ENCODE measurements at places on chromosomes 2 and 18. TPM values are rescaled to one million over a fixed set of nuclear protein-coding genes. Genes with fewer than 3 reads are reported as not detected.

The CHCHD5 gene
- 20.8 TPM for total RNA-seq

The KLHL30 gene
- total RNA-seq = not detected

The RNF152 gene
- 0.19 TPM for total RNA-seq

The TMEM169 gene
- total RNA-seq = 2.6 TPM

The QPCT gene
- total RNA-seq = not detected

The CNTNAP5 gene
- not detected for total RNA-seq

The RAB17 gene
- total RNA-seq = not detected

The ELP2 gene
- 165 TPM for total RNA-seq

The METAP1D gene
- total RNA-seq = 16.4 TPM

The CCDC178 gene
- total RNA-seq = not detected

The SERPINB4 gene
- not detected for total RNA-seq

- no peak overlapping the region for H3K4me3 ChIP-seq
- no peaks in the 10 kb centered on the region for H3K4me1 ChIP-seq
- DNase-seq = no peak
- no peak overlapping the region for H3K27ac ChIP-seq
- peaks cover under 1% of the 10 kb centered on the region for H3K27me3 ChIP-seq
- H3K36me3 ChIP-seq = no peaks in the 10 kb centered on the region
Observed at GRCh38 chr2:45275806-45276205, 266.6 kb upstream of the SIX2 start.

DNA sequence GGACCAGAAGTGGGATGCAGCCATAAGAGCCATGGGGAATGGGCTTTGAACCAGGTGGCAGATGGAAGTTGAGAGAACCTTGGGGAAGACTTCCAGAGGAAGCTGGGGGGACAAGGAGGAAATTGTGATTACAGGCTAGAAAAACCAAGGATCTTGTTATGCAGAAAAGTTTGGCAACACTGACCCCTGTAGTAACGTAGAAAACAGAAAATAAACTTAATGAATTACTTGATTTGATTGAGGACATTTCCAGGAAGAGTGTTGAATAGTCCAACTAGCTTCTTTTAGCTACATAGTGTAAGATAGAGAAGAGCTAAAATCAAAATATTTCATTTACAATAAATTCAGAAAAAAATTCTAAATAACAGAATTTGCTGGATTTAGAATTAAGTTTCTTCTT lies 91.9 kb upstream of the GPC1 start:
- no peak overlapping the region for H3K27ac ChIP-seq
- peaks cover 7% of the 10 kb centered on the region for H3K27me3 ChIP-seq
- H3K36me3 ChIP-seq = no peaks in the 10 kb centered on the region
- no peak overlapping the region for H3K4me3 ChIP-seq

- peaks cover 2% of the 10 kb centered on the region for H3K27me3 ChIP-seq
- no peak for DNase-seq
- no peaks in the 10 kb centered on the region for H3K36me3 ChIP-seq
- no peaks in the 10 kb centered on the region for H3K4me1 ChIP-seq
- no peak overlapping the region for H3K4me3 ChIP-seq
- no peak overlapping the region for H3K27ac ChIP-seq
Observed at GRCh38 chr2:173652311-173652710, 297.6 kb downstream of the CDCA7 start.

GRCh38 chr18:23226930-23227725 lies 91.8 kb downstream of the CABLES1 start:
- H3K27me3 ChIP-seq = no peaks in the 10 kb centered on the region
- no peak overlapping the region for H3K27ac ChIP-seq
- peaks cover 12% of the 10 kb centered on the region for H3K4me1 ChIP-seq

DNA sequence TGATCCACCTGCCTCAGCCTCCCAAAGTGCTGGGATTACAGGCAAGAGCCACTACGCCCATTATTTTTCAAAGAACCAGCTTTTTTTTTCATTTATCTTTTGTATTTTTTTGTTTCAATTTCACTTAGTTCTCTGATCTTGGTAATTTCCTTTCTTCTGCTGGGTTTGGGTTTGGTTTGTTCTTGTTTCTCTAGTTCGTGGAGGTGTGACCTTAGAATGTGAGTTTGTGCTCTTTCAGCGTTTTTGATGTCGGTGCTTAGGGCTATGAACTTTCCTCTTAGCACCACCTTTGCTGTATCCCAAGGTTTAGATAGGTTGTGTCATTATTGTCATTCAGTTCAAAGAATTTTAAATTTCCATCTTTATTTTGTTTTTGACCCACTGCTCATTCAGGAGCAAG lies 86.7 kb upstream of the MSTN start:
- peaks cover 14% of the 10 kb centered on the region for H3K36me3 ChIP-seq
- no peak overlapping the region for H3K4me3 ChIP-seq
- H3K27ac ChIP-seq = peak overlapping the region; percentile 14
- H3K27me3 ChIP-seq = peaks cover 4% of the 10 kb centered on the region
- no peak for DNase-seq

DNA sequence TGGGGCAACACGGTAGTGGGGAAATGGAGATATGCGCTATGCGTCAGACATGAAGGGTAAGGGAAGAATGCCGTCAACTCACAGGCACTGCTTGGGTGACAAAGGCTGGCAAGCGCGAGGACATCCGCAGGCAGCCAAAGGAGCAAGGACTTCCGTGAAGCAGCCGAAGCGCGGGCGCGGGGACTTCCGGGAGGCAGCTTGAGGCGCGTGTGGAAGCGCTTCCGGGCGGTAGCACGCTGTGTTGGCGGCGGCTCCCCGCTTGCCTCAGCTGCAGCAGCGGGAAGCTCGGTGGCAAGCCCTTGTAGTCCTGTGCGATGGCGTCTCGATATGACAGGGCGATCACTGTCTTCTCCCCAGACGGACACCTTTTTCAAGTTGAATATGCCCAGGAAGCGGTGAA lies at the start of gene PSMA8:
Gene PSMA8 (plus strand): TSS at position 218 of the 400 bp plus-strand sequence. CDS start 97 bp downstream, at position 315.
- peak; percentile 37 for DNase-seq
- no peaks in the 10 kb centered on the region for H3K27me3 ChIP-seq
- H3K27ac ChIP-seq = peak within 1 kb of the TSS; percentile 94
- H3K4me1 ChIP-seq = peaks cover 6% of the 10 kb centered on the region
- H3K36me3 ChIP-seq = no peaks in the 10 kb centered on the region

GRCh38 chr18:62445386-62445917 lies 77.4 kb upstream of the ZCCHC2 start:
- no peak overlapping the region for H3K4me3 ChIP-seq
- DNase-seq = no peak
- H3K36me3 ChIP-seq = no peaks in the 10 kb centered on the region
- H3K27ac ChIP-seq = no peak overlapping the region
- H3K27me3 ChIP-seq = no peaks in the 10 kb centered on the region
- no peaks in the 10 kb centered on the region for H3K4me1 ChIP-seq

- peaks cover 2% of the 10 kb centered on the region for H3K4me1 ChIP-seq
- no peak overlapping the region for H3K27ac ChIP-seq
- DNase-seq = no peak
- no peak overlapping the region for H3K4me3 ChIP-seq
Observed at GRCh38 chr2:186515376-186515775, 29.3 kb downstream of the ZC3H15 start.

GRCh38 chr18:79257480-79257879 lies 138.2 kb upstream of the NFATC1 start:
- H3K36me3 ChIP-seq = peaks cover 16% of the 10 kb centered on the region
- peaks cover 2% of the 10 kb centered on the region for H3K4me1 ChIP-seq
- no peak overlapping the region for H3K4me3 ChIP-seq
- DNase-seq = no peak
- no peak overlapping the region for H3K27ac ChIP-seq
- H3K27me3 ChIP-seq = no peaks in the 10 kb centered on the region

GRCh38 chr2:155913356-155913755 lies 419.2 kb downstream of the NR4A2 start:
- H3K27me3 ChIP-seq = no peaks in the 10 kb centered on the region
- no peak for DNase-seq
- H3K4me1 ChIP-seq = no peaks in the 10 kb centered on the region
- no peak overlapping the region for H3K4me3 ChIP-seq
- H3K36me3 ChIP-seq = no peaks in the 10 kb centered on the region
- no peak overlapping the region for H3K27ac ChIP-seq

DNA sequence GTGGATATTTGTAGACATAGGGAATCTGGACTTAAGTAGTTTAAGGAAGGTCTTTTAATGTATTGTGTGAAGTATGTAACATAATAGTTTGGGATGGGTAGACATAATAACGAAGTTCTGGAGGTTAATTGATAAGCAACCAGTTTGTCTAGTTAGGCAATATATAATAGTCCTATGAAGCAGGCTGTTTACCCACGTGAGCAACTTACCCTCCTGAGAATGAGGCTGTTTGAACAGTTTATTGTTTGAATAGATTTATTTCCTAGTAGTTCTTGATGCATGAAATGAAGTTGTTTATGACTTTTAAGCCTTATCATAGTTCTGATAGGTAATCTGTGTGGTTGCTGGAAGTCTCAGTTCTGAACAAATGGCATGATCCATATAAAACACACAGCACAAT lies 361.5 kb downstream of the GALNT13 start:
- H3K4me3 ChIP-seq = no peak overlapping the region
- no peak overlapping the region for H3K27ac ChIP-seq
- no peaks in the 10 kb centered on the region for H3K36me3 ChIP-seq
- H3K27me3 ChIP-seq = no peaks in the 10 kb centered on the region
- no peak for DNase-seq

DNA sequence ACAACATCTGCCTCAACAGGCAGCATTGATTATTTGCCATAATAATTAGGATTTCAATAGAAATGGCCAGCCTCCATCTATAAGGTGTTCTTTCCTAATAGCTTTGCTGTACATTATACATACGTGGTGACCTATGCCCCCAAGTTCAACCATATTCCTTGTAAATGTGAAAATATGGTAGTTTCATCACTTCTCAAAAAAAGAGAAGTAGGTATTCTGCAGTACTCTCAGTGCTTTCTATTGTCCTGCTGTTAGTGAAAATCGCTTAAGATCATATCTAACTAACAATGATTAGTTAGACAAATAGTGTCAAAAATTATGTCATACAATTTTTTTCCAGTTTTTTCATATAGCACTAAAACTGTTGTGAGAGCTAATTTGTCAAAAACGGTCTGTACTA lies 79.6 kb downstream of the SLC4A10 start:
- DNase-seq = no peak
- no peak overlapping the region for H3K4me3 ChIP-seq
- H3K4me1 ChIP-seq = peaks cover 1% of the 10 kb centered on the region
- H3K27me3 ChIP-seq = peaks cover 3% of the 10 kb centered on the region
- no peaks in the 10 kb centered on the region for H3K36me3 ChIP-seq

- no peak overlapping the region for H3K4me3 ChIP-seq
- no peaks in the 10 kb centered on the region for H3K36me3 ChIP-seq
- DNase-seq = no peak
- peaks cover 7% of the 10 kb centered on the region for H3K27me3 ChIP-seq
Observed at GRCh38 chr2:170156592-170156991, 21.4 kb upstream of the MYO3B start.

- no peak overlapping the region for H3K27ac ChIP-seq
- H3K36me3 ChIP-seq = no peaks in the 10 kb centered on the region
- H3K4me3 ChIP-seq = no peak overlapping the region
- no peak for DNase-seq
- H3K27me3 ChIP-seq = no peaks in the 10 kb centered on the region
- H3K4me1 ChIP-seq = no peaks in the 10 kb centered on the region
Observed at GRCh38 chr2:72205504-72205881, 57.8 kb upstream of the CYP26B1 start.

DNA sequence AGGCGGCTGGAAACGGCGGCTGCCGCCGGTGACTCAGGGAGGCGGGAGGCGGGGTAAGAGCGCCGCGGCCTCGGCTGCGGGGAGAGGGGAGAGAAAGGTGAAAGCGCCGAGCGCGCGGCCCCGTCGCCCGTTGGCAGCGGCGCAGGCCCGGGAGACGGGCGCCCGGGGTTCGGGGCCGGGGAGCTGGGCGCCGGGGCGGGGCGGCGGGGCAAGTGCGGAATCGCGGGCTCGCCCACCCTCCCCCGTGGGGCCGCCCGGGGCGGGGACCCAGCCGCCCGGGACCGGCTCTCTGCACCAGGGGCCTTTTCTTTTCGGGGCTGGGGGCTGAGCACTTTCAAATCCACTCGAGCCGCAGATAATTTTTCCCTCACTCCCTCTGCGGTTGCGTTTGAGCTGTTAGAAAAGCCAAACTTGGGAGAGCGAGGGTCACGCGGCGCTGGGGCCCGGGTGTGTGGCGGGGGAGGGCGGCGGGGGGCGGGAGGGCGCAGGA lies 266 bp downstream of the KDM3A start:
- peak overlapping the region; percentile 96 for H3K4me3 ChIP-seq
- H3K27ac ChIP-seq = peak overlapping the region; percentile 100
- peaks cover 23% of the 10 kb centered on the region for H3K36me3 ChIP-seq

DNA sequence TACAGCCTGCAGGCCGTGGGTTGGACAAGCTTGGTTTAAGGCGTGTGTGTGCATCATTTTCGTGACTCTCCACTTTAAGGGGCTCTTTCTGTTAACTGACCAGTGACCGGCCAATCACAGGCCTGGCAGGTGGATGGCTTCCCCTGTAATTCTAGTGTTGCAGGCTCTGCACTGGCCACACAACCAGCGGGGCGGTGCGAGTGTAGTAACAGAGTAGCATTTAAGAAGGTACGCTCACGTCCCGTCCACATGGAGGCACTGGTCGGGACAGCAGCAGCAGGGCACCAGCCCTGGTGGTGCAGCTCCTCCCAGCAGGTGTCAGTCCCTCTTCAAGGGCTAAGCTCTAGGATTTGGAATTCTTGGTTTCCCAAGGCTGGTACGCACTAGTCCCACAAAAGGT lies 8.0 kb upstream of the ANO7 start:
- peaks cover 14% of the 10 kb centered on the region for H3K36me3 ChIP-seq
- H3K27ac ChIP-seq = no peak overlapping the region
- no peaks in the 10 kb centered on the region for H3K27me3 ChIP-seq
- no peak overlapping the region for H3K4me3 ChIP-seq
- no peaks in the 10 kb centered on the region for H3K4me1 ChIP-seq

GRCh38 chr18:59357928-59358327 lies 1.1 kb downstream of the LMAN1 start:
- peak overlapping the region; percentile 94 for H3K4me3 ChIP-seq
- H3K27me3 ChIP-seq = no peaks in the 10 kb centered on the region
- DNase-seq = no peak
- H3K36me3 ChIP-seq = no peaks in the 10 kb centered on the region

GRCh38 chr18:71370671-71371445 lies 1082.0 kb downstream of the SOCS6 start:
- no peak overlapping the region for H3K27ac ChIP-seq
- no peak for DNase-seq
- H3K36me3 ChIP-seq = peaks cover 13% of the 10 kb centered on the region
- no peaks in the 10 kb centered on the region for H3K27me3 ChIP-seq

- H3K36me3 ChIP-seq = peaks cover 76% of the 10 kb centered on the region
- no peak for DNase-seq
- no peaks in the 10 kb centered on the region for H3K27me3 ChIP-seq
- H3K4me1 ChIP-seq = no peaks in the 10 kb centered on the region
- no peak overlapping the region for H3K27ac ChIP-seq
Observed at GRCh38 chr18:37019157-37019827, 190.4 kb downstream of the KIAA1328 start.

GRCh38 chr2:216796115-216796840 lies 63.6 kb downstream of the TNP1 start:
- no peaks in the 10 kb centered on the region for H3K36me3 ChIP-seq
- no peaks in the 10 kb centered on the region for H3K4me1 ChIP-seq
- H3K27ac ChIP-seq = no peak overlapping the region
- no peak for DNase-seq
- peaks cover 4% of the 10 kb centered on the region for H3K27me3 ChIP-seq
- no peak overlapping the region for H3K4me3 ChIP-seq

Data from naive thymus-derived CD8-positive, alpha-beta T cell (primary cell).